Islet precursor cell (in vitro differentiated cells): ENCODE measurements at places on chromosomes 13 and 19.

GRCh38 chr19:55503502-55504251, 15.4 kb downstream of the SSC5D start:
- DNase-seq: peak; percentile 90

DNA sequence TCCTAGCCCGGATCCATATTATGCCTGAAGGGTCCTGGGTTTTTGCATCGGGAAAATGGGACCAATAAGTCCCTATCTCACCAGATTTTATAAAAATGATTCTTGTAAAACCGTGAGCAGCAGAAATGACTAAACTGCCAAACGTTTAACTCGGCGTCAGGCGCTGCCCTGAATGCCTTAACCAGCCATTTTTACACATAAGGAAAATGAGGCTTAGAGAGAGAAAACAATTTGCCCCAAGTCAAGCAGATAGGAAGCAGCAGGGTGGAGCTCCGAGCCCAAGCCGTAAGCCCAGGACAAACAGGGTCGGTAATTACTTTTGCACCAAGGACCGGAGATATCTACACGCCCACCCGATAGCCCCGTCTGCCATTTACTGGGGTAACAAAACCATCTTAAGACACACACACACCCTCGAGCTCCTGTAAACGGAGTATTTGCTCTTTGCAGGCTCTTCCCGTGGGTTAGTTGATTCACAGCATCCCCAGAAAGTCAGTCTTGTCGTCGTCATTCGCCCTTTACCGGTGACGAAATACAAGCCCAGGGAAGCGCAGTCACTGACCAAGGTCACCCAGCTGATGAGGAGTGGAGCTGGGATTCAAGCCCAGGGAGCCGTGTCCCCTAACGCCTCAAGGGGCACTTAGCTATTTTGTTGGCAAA, 16.0 kb upstream of the MRI1 start:
- DNase-seq: no peak

DNA sequence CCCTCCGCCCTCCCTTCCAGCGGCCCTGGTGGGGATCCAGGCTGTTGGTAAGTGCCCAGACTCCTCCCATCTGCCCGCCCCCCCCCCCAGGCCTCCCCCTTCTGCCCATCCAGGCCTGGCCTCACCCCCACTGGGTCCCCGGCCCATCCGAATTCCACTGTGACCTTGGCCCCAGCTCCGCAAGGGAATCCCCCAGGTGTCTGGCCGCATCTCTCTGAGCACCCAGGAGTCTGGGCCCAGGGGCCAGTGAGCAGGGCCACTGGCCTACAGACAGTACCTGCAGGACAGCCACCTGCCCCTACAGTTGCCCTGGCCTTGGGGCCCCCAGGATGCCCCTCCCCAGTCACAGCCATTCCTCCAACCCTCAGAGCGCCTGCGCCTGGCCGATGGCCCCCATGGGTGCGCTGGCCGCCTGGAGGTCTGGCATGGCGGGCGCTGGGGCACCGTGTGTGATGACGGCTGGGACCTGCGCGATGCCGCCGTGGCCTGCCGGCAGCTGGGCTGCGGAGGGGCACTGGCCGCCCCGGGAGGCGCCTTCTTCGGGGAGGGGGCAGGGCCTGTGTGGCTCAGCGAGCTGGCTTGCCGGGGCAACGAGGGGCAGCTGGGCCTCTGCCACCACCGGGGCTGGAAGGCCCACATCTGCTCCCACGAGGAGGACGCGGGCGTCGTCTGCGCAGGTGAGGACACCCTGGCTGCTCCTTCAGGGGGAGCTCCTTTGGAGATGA, 912 bp downstream of the SSC5D start:
- DNase-seq: no peak

DNA sequence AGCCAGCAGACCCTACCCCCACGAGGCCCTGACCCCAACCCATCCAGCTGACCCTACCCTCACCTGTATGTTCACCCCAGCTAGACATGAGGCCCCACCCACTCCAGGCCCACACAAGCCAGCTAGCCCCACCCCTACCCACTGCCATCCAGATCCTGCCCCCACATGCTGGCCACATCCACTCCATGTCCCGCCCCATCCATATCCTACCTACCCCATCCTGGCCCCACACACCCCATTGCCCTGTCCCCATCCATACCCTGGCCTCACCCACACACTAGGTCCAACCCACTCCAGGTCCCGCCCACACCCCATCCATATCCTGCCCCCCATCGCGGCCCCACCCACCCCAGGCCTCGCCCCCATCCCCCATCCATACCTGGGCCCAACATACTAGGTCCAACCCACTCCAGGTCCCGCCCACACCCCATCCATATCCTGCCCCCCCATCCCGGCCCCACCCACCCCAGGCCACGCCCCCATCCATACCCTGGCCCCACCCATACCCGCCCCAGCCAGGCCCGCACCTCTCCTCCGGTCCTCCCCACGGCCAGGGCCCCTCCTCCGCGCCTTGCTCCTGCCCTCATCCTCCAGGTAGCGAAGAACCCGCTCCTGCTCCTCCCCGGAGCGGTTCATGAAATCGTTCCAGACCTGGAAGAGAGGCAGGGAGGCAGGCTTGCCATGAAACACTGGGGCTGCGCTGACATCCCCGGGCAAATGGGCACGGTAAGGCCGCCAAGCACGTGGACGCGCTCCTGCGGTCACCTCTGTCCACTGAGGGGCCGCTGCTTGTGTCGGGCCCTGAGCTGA, 7.2 kb downstream of the RNU6-9 start:
- no peak for DNase-seq

GRCh38 chr19:7744871-7745650, 2.3 kb downstream of the CD209 start:
- DNase-seq: peak; percentile 46

GRCh38 chr13:109880371-109881346, 94.3 kb upstream of the IRS2 start:
- no peak for DNase-seq

DNA sequence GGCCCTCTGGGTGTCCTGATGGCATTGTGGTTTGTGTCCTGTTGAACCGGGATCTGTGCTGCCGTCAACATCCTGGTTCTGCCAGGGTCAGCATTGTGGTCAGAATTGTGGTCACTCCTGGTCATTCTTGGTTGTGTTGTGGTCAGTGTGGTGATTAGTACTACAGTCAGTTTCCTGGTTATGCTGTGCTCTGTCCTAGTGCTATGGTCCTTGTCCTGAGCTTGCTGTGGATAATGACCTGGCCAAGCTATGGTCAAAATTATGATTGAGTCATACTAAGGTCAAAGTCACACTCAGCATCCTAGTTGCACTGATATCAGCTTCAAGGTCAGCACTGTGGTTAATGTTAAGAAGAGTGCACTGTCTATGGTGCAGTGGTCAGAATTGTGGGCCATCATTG, 4.5 kb upstream of the OLFM2 start:
- no peak for DNase-seq

DNA sequence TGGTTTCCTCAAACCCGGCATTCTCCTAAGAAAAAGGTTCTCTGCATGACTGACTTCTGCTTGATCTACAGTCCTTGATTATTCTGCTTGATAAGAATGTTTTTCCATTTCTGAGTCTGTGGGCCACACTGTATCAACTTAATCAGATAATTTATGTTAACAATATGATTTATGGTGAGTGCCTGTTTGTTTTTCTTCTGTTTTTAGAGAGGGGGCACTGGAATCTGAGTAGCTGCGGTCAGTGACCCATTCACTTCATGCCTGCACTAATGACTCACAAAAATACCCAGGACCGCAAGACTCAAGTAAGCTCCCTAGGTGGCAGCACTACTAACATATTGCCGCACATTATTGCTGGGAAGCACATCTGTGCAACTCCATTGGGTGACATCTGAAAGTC, 542.3 kb upstream of the ATXN8OS start:
- peak; percentile 82 for DNase-seq

GRCh38 chr13:43389983-43390382, 366.6 kb downstream of the DNAJC15 start:
- no peak for DNase-seq

DNA sequence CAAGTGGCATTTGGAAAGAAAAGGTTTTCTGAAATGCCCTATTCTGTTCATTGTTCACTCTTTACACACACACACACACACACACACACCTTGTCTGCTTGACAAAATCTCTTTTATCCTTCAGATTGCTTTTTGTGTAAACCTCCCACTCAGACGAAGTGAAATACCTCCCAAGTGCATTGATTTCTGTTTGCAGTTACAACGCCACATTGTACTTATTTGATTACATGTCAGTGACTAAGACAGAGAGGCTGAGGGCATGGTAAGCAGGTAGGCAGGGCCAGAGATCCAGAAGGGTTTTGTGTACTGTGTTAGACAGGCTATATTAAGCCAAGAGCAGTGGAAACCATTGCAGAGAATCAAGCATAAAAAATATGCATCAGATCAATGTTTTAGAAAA, 561.8 kb downstream of the GPC6 start:
- no peak for DNase-seq

DNA sequence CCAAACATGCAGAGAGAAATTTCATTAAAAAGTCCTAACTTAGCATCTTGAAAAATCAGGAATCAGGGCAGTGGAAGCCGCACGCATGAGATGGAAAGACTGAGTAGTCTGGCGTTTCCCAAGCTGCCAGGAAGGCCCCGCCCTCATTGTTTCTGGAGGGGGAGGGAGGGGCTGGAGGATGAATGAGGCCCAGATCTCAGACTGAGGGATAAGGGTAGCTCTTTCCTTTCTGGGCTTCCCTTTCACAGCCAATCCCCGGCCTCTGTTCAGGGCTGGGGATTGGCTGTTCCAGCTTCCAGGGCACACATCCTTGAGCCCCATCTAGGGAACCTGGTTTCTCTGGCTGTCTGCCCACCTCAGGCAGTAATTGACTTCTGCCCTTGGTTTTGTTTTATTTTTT, 7.3 kb downstream of the C19orf53 start:
- DNase-seq: peak; percentile 88

- no peak for DNase-seq
Measured at GRCh38 chr13:26677156-26677555, 83.4 kb downstream of the GPR12 start.

DNA sequence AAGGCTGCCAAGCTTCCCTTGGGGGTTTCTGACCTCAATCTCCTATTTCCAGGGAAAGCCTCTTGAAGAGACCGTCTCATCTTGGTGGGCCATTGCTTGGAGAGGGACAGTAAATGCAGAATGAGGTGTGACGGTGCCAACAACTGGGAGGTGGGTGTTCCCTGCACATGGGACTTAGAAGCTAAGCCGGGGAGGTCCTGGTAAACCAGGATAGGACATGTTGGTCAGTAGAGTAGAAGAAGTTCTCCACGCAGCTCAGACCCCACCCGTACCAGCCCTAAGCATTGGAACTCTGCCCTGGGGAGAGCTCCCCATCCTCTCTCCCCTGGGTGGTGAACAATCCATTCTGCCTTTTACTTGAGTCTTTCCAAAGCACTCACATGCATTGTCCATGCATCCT, 92.0 kb downstream of the SOX1 start:
- DNase-seq: no peak

DNA sequence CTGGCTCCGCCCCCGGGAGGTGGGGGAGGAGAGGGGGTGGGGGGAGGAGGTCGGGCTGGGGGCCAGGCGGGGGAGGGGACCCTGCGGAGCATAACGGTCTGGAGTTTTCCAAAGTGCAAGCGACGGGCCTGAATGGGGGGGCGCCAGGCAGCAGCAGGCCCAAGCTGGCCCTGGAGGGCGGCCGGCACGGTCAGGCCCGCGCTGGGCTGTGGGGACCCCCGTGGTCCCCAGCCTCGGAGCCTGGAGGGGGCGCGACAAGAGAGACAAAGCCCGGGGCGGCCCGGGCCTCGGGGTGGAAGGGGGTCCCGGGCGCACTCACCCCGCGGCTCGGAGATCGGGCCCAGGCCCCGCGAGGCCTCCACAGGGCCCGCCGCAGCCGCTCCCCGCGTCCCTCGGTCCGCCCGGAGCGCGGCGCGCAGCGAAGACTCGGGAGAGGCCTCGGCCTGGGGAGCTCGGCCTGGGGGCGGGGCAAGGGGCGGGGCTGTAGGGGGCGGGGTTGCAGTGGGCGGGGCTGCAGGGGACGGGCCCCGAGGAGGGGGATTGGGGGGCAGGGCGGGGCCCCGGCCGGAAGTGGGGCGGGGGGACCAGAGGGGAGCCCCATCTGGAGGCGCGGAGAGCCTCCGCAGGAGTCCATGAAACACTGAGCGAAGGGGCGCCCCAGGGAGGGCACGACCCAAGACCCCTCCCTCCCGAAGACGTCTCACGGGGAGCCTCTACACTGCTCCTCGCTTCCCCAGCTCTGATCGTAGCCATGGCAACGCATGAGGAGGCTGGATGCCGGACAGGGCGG, 47.6 kb downstream of the PTPRS start:
- peak; percentile 77 for DNase-seq

DNA sequence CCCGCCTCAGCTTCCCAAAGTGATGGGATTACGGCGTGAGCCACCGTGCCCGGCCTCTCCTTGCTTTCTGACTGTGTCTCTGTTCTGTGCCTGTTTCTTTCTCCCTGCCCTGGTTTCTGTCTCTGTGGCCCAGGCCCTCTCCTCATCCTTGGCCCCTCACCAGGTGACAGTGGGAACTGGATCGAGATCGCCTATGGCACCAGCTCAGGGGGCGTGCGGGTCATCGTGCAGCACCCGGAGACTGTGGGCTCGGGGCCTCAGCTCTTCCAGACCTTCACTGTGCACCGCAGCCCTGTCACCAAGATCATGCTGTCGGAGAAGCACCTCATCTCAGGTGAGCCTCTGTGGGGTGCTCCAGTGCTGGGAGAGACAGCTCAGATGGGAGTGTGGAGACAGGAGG, 9.9 kb downstream of the SHKBP1 start:
- no peak for DNase-seq

DNA sequence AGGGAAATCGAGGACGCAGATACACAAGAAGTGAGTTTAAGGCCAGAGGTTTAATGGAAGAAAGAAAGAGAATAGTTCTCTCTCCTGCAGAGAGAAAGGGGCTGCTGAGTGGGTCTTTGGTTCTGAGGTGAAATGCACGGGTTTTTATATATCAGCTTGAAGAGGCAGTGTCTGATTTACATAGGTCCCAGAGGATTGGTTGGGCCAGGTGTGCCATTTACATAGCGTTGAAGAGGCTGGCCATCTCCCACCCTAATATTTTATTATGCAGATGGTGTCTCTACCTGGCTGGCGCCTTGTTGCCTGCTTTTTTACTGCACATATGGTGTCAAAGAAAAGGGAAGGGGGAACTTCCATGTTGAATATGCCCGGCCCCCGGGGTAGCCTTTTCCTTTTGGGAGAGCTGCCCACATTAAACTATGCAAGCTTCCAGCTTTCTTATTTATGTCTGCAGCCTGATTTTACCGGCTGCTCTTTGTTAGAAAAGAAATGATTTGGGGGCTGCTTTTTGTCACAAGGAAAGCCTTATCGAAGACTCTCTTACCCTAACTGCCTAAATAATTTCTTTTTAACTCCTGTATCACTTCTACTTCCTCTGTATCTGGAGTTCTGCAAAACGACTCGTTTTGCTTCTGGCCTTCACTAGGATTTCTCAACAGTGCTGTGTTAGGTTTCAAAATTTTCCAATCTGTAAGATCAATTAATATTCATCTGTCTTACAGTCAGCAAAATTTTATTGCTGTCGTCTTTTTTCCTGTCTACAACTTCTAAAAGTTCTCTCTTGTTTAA, 268.5 kb downstream of the B3GLCT start:
- no peak for DNase-seq

- peak; percentile 56 for DNase-seq
Measured at GRCh38 chr13:100525453-100526317, 62.9 kb downstream of the GGACT start.

DNA sequence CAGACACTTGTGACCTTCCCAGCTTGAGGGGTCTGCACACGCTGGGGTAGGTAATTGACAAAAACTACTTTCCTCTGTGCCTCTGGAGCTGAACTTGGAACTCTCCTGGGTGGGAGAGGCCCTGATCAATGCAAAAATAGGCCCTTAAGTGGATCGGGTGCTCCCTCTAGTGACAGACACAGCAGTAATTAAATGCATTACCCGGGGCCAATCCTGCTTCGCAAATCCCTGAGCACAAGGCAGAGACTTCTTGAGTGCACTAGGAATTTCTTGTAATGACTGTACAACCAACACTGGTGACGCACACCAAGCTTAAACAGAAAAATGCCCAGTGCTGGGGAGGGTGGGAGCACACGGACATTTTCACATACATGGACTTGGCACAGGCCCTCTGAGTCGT, 10.6 kb upstream of the UBE2S start:
- DNase-seq: peak; percentile 88
